ENCODE measurements at places on chromosomes 7 and 10.

DNA sequence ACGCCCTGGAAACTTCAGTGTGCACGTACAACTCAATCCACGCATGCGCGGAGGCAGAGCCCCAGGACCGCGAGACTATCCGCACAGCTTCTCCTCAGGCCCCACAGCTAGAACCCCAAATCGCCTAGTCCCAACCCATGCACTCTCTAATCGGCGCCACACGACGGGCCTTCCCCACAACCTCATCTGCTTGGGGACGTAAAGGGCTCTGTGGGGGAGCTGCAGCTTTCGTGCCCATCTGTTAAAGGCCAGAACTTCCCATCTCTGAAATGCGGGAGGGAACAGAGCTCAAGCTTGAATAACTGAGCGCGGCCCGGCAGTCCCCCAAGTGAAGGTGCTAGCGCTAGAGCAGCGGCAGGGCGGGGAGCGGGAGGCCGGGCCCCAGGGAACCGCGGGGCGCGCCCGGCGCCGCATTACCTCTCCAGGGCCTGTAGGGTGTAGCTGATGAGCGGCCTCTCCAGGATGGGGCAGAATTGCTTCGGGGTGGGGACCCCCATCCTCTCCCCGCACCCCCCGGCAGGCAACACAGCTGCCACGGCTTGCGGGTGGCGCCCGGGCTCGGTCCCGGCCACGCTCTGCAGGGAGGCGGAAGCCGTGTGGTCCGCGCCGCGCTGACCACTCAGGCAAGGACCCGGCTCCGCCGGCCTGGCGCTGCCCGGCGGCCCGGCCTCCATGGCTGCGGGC, 547 bp downstream of the CRPPA start:
- peak; percentile 72 for DNase-seq

GRCh38 chr10:30231071-30231652, 117.9 kb downstream of the MTPAP start:
- DNase-seq = no peak

DNA sequence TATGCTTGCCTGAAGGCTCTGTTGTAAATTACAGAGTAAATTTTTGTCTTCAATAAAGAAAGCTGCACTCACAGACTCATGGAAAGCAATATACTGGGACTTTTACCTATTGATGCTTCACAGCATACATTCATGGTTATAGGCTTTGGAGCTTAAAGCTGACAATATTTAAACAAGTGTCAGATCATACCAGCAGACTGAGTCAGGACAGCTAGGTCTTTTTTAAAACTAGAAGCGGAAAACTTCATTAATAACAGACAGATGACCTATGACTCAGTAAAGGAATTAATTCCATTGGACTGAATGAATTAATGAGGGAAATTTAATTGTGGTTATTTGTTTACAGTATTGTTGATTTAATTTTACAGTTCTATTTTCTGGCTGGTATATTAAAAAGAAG, 165.8 kb upstream of the DGKB start:
- DNase-seq = no peak

- no peak for DNase-seq
These were observed 70.4 kb downstream of the INPP5A start for GRCh38 chr10:132607961-132608495.

DNA sequence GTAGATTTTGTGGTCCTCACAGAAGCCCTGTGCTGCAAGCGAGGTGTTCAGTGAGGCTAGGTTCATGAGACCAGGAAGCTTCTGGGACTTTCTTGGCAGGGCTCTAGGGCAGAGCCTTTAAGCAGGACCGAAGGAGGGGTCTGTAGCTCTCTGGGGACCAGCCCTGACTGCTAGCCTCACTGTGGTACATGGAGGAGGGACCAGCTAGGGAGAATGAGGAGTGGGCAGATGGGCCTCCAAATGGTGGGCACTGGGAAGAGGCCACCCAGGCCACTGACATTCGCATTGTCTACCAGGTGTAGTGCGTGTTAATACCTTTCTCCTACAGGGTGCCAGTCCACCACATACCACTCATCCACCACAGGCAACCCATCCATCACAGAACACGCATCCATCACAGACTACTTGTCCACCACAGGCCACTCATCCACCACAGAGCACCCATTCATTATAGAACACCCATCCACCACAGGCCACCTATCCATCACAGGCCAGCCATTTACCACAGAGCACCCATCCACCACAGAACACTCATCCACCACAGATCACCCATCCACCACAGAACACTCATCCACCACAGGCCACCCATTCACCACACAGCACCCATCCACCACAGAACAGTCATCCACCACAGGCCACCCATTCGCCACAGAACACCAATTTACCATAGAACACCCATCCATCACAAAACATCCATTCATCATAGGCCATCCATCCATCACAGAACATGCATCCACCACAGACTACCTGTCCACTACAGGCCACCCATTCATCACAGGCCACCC, 31.6 kb upstream of the ZNF488 start:
- no peak for DNase-seq

- DNase-seq = no peak
These were observed 146.8 kb downstream of the GFRA1 start for GRCh38 chr10:116126239-116126638.

GRCh38 chr7:21281193-21281592, 146.7 kb upstream of the SP4 start:
- DNase-seq = no peak

GRCh38 chr7:112790586-112791003, 402 bp upstream of the TMEM168 start:
- DNase-seq = no peak

- DNase-seq = no peak
These were observed 5.5 kb downstream of the OGDHL start for GRCh38 chr10:49756641-49757040.

DNA sequence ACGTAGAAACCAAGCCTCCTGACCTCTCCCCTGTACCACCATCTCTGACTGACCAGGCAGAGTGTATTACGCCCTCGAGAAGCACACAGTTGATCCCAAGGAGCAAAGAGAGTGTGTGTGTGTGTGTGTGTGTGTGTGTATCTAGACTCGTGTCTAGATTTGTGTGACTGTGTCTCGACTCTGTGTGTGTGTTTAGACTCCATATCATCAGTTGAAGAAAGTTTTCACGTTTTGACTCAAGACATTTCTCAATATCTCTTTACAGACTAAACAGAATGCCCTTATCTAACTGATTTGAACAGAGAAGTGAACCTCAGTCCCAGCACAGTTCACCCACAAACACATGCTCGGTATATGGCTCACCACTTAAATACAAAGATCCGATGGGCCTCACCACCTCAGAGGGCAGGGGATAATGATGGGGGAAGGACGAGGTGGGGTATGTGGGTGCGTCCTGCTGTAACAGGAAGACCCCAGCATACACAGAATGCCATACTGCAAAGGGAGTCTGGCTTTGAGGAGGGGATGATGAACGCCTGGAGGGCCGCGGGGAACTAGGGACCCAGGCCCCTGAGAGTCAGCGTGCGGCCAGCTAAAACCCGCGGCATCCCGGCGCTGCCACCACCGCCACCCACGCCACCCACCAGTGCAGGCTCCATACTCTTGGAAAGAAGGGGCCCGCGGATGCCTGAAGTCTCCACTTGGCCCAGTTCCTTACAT, 780 bp downstream of the ALDH18A1 start:
- no peak for DNase-seq

GRCh38 chr7:41578700-41579099, 124.2 kb downstream of the INHBA start:
- DNase-seq = no peak

DNA sequence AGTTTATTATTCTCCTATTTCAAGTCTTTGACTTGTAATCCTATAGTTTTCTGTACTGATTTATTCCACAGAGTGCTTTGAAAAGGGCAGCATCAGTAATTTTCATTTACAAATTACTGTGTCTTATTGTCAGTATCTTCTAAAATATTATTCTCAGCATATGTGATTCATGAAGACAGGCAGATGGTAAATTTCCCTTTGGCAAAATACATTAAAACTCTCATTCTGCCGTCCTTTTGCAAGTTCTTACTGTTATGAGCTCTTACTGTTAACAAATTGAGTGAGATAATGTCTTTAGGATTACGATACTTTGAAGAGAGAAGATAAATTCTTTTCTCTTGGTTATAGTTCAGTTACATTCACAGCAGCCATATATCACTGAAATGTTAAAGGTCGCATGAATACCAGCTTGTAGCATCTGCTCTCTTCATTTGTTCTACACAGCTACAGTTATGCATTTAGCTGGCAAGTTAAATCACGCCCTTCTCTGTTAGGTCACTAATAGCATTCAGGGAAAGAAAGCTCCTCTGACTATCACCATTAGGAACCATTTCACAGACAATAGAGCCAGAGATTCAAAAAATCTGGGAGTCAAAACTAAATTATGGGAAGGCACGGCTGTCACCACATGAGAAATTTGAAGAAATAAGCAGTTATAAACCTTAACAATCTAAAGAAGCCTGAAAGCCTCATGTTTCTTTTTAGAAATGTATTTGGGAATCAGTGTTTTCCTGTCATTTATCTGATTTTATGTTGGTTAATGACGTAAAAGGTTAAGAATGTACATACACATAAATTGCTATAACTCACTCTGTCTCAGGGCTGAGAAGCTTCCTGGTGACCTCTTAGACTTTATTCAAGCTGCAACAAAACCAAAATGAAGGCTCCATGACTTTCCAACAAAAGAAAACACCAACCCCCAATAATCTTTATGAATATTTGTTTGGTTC, 109.6 kb upstream of the SP4 start:
- no peak for DNase-seq

DNA sequence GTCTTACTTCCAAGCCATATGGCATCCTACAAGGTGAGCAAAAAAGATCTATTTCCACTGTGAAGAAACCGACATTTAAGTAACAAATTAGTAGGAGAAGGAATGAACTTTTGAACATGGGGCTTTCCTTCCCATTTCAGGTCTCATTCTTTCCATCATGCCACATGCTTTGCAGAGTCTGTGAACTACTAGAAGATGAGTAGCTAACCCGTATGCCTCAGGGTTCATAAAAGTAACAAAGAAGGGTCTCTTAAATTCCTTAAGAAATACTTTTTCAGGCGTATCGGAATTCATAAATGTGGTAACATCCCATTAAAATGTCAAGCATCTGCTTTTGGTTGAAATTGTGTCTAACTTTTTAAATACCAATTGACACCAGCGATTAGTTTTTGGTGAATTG, 81.3 kb upstream of the TNS3 start:
- peak; percentile 56 for DNase-seq

DNA sequence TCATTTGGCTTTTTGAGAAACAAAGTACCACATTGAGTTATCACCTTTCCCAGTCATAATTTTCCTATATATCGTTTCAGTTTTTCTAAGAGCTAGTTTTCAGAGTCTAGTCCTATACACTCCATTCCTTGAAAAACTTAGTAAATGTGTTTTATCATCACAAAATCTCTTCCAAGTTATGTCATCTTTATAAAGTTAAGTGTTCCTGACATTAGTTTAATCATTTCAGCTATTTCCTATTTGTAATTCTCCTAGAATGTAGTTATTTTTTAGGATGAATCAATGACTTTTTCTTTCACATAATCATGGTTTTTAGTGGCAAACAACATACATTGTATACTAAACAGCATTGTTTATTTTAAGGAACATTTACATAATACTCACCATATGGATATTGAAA, 191.7 kb upstream of the BET1 start:
- no peak for DNase-seq

DNA sequence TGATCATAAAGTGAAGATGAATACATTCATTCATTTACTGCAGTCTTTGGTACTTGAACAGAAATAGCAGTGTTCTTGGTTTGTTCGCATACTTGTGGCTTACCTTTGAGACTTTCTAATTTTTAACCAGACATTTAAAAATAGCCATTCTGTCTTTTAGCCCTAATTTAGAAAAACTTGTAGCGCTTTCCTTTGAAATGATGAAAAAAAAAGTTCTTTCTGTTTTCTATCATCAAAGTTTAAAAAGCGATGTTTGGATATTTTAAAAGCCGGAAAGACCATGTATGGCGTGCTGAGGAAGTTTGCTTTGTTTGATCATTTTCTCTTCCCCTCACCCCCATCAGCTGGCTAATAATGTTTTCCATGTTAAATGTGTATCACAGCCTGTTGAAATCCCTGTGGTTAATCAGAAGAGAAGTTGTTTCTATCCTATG, 116.3 kb downstream of the CUX1 start:
- DNase-seq = no peak

DNA sequence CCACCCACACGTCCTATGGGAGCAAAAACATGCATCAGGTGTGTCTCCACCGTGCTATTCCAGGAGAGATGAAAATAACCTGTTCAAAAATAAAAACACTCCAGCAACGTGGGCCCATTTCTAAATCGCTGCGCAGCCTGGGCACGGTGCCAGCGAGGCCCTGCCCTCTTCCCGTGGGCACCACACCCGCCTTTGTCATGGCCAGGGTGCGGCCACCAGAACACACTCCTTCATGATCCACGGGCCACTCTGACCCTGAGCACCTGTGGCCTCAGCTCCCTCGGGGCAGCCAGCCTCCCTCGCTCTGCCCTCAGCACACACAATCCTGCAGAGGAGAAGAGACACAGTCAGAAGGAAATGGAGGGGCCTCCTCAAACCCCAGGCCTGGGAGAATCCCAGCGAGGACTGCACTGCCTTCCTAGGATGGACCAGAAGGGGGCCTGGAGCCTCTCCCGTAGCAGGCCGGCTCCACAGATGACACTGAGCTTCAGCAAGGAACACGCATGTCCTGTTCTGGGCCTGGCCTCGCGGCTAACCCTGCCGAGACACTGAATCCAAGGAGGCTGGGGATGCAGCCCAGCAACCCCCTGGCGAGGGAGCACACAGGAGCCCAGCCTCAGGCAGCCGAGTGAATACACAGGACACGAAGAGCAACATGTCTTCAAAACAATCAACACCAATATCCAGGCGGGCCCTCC, 169.0 kb downstream of the MAD1L1 start:
- no peak for DNase-seq

- DNase-seq = no peak
These were observed 2.2 kb downstream of the RAB18 start for GRCh38 chr10:27506280-27506679.

DNA sequence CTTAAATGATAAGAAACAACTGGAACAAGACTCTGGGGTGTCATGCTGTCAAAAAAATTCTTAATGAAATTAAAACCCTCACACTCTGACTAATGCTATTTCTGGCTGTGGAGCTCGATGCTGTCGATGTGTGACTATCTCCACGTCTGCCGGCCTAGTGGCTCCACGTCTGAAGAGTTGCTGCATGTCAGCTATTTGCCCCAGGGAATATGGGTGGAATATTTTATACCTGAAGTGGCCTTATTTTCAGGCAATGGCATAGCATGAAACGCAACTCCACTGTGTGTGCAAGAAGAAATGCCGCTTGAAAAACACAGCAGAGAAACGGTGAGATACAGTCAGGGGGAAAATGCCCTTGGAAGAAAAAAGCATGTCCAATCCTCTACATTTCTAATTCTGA, 50.9 kb upstream of the MGMT start:
- DNase-seq = no peak

DNA sequence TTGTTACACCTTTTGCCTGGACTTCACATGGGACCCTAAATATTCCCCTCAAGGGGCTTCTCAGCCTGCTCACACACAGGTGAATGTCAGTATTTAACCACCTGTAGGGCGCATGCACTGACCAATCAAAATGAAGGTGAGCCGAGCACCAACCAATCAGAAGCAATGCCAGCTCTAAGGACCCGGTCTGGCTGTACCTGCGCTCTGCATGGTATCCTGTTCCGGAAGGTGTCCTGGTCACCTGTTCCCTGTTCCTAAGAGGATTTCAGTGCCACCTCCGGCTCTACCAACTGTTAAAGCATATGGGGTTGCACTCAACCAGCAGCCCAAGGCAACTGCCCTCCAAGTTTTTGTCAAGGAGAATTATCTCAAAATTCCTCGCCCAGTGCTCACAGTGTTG, 18.4 kb upstream of the CALN1 start:
- no peak for DNase-seq

- no peak for DNase-seq
These were observed 1.3 kb downstream of the NRCAM start for GRCh38 chr7:108454674-108455550.

- no peak for DNase-seq
These were observed 109.4 kb upstream of the FAM133B start for GRCh38 chr7:92699560-92699959.

All from AG09319 (cell line).